HAP-1 (cell line): ENCODE measurements at places on chromosomes 4 and X.

GRCh38 chrX:97685753-97686152 lies 802.0 kb downstream of the RPA4 start:
- DNase-seq, result peak; percentile 52

- DNase-seq, result peak; percentile 75
Observed at GRCh38 chr4:139603576-139604410, 47.8 kb upstream of the SETD7 start.

- peak; percentile 46 for DNase-seq
Observed at GRCh38 chr4:10157478-10158332, 41.1 kb upstream of the WDR1 start.

- no peak for DNase-seq
Observed at GRCh38 chr4:123035239-123035638, 112.8 kb upstream of the NUDT6 start.

GRCh38 chr4:13184199-13184598 lies 299.9 kb downstream of the RAB28 start:
- DNase-seq, result no peak

- no peak for DNase-seq
Observed at GRCh38 chr4:4248885-4249203, 821 bp upstream of the TMEM128 start.

- no peak for DNase-seq
Observed at GRCh38 chr4:985123-985830, 1.6 kb upstream of the IDUA start.

DNA sequence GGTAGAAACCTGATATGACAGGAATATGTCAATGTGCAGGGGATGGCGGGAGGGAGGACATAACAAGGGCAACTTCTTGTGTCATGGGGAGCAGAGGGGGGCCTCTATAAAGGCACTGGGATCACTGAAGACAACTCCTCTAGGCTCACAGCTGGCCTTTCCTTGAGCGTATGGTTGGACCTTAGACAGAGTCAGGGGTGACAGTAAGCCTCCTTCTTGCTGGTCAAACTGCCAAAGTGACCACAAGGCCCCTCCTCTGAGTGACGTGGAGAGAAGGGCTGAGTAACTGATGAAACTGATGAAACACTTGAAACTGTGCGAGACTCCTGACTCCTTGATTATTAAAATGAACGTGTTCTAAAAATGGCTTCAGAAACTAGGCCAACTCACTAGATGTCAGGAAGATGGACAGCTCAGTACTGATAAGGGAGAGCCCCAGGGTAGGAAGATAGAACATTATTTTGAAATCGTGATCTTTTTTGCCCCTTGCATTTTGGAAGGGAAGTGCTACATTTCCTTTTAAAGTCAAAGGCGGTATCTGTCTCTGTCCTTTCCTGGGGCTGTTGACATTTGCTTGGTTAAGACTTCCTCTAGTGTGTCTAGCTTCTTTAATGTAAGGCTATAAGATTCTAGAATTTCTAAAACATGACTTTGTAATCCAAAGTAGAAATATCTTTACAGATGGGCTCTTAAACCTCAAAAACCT lies 1.6 kb downstream of the RAB33A start:
- peak; percentile 2 for DNase-seq

- no peak for DNase-seq
Observed at GRCh38 chrX:97609357-97609756, 725.6 kb downstream of the RPA4 start.

DNA sequence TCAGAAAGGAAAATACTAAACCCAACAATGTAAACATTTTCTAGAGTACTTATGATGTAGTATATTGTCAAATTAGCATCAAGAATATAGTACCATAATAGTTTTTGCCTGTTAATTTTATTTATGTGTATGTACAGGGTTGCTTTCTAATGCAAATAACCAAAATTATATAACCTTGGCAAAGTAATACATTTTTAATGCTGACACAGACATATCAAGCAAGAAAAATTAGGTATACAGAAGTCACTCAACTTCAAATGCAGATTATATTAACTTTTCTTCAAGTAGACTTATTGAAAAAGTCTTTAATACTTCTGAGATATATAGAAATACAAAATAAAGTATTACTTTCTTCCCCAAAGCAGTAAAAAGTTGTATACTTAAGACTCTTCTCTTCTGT lies 44.3 kb downstream of the MAPK10 start:
- DNase-seq, result no peak

DNA sequence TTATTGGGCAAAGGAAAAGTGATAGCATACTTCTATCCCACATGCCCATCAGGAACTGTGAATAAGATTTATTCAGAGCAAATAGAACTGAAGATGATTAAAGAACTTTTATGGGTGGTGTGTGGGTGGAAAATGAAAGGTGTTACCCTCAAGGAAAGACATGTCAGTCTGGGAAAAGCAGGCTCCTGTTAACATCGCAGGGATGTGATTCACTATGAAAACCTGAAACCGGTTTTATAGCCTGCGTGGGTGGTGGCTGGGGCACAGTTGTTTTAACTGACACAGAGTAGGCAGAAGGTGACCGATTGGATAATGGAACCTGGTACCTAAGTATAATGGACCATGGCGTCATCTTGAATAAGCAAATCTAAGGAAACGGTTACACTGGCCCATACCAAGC lies 61.3 kb upstream of the CASK start:
- no peak for DNase-seq

GRCh38 chr4:139556724-139557555 lies 921 bp upstream of the SETD7 start:
- DNase-seq, result peak; percentile 66

DNA sequence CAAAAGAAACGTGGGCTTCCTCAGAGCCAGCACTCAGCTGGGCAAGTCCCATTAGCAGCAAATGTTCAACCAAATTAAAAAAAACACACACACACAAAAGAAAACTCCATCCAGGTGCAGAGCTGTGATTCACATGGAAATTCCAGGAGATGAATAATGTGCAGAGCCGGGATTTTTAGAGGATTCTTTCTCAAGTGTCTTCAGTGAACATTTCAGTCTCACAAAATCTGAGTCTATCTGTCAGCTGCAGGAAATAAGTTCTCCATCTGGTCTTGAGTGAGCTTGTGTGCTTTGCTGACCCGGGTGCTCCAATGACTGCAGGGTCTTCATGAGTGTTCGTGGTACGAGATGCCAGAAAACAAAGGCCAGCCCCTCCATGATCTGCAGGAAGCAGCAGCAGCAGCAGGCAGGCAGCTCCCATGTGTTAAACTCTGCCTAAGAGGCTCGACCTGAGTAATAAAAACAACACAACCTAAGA lies 44.3 kb downstream of the RASGEF1B start:
- no peak for DNase-seq

DNA sequence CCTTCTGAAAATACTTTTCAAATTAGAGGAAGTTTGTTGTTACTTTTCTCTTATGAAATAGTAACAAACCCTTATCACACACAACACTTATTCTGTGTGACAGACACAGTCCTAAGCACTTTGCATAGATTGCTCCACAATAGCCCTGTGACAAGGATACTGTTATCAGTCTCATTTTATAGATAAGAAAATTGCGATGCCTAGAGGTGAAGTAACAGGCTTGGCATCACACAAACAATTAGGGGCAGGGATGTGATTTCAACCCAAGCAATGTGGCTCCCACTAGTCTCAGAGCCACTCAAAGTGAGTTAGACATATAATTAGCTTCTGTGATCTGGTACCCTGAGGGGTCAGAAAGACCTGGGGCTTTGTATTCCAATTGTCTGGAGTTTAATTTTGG lies 339.9 kb downstream of the FBXO8 start:
- no peak for DNase-seq

DNA sequence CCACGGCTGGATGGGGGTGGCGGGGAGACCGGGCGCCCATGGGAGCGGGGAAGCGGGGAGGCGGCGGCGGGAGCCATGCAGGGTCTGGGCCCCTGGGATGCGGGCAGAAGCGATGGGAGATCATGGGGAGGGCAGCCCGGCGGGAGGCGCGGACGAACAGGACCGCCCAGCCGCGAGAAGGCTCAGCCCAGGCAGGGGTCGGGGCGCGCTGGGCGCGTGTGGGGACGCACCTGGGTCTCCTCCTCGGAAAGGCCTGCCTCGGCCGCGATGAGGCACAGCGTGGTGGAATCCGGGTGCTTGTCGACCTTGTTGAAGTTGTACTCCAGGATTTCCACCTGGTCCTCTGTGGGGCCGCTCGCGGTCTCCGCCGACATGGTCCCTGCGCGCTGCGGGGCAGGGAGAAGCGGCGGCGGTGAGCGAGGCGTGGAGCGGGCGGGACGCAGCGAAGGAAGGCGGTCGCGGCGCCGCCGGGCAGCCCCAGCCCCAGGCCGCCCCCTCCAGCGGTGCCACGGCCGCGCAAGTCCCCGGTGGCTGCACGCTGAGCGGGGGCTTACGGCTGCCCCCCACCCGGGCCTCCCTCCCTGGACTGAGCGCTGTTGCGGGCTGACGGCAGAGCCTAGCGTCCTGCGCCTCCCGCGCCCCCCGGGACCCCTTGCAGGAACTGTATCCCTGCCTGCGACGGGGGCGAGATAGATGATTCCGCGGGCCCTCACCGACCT lies 25.3 kb downstream of the HOPX start:
- DNase-seq, result peak; percentile 39

GRCh38 chrX:43002526-43003203 lies 224.7 kb upstream of the PPP1R2C start:
- DNase-seq, result no peak

DNA sequence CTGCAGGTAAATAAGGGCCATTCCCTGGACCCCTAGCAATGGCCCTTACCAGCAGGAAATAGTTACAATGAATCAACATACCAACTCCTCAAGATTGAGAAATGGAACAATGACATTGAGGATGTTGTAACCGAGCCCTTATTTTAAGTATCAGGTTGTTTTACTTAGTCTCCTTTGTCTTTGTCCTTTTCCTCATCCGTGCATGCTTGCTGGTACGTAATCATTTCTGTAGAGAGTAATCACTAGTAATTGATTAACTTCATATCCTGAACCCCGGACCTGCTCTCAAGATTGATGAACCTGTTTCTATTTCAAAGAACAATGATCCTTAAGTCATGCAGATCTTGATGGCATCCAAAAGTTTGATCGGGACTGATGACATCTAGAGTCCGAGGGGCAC lies 98.6 kb upstream of the LANCL3 start:
- DNase-seq, result no peak

- no peak for DNase-seq
Observed at GRCh38 chrX:77640702-77641101, 145.3 kb downstream of the ATRX start.
